ENCODE measurements at places on chromosomes 16 and 17. TPM values are rescaled to one million over a fixed set of nuclear protein-coding genes. Genes with fewer than 3 reads are reported as not detected.

DNA sequence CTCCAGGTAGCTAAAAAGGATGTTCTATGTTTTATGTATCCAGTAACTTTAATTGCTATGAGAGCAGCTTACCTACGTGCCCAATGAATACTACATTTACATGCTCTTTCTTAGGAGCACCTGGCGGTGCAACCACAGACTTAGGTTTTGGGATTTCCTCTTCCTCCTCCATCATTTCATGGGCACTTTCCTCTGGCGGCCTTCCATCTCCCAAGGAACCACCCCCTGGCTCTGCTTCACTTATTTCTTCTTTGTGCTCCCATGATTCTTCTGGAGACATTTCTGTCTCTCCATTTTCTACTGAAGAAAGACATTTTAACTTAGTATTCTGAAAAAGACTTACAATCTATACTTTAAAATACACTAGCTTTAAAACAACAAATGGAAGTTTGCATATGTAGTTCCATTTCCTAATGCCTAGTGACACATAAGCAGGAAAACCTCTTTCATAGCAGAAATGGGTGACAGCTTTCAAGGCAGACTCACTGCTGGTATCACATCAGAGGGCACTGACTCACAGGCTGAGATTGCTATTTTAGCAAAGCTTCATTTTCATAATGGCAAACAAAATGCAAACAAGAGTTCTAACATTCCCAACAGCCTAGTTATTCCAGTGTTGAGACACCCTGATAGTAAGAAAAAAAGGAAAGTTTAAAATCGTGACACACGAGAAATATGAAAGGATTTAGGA, 19.1 kb downstream of the GSPT1 start:
- DNase-seq = no peak

DNA sequence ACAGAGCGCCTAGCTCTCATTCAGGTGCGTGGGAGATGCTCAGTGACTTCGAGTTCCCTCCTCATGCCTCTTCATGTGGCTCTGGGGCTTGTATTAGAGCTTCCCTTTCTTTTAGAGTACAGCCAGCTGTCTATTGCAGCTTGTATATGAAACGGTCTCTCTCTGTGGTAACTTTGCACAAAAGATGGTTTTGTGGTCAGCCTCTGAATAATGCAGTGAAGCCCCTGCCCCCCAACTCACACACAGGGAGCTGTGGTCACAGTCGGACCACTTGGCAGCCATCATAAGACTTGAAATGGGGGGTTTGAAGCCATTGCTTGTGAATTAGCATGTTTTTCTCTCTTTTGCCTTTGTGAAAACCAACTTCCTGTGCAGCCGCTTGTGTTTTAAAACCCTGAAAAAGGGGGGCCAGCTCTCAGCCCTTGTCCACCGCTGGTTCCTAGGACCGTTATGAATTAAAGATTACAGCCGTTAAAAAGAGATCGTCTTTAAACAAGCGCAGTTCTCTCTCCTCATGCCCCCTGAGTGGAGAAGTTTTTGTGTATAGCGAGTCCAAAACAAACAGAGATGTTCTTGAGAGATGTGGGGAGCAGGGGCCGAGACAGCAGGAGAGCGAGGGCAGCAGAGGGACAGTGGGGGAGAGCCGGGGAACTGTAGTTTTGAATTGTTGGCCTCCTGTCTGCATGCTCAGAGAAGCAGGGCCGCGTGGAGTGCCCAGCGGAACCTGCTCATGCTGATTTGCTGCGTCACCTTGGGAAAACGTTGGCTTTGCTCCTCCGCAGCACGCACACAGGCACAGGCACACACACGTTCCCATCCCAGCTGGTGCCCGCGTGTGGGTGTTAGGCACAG, 199.0 kb downstream of the MSI2 start:
- no peak for DNase-seq

DNA sequence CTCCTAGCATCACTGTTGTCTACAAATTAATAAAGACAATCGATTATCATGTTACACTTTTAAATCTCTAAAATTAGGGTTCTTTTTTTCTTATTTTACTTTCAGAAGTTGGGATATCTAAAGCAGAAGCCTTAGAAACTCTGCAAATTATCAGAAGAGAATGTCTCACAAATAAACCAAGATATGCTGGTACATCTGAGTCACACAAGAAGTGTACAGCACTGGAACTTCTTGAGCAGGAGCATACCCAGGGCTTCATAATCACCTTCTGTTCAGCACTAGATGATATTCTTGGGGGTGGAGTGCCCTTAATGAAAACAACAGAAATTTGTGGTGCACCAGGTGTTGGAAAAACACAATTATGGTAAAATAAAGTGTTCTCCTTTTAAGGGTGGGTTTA, 2.4 kb downstream of the RAD51C start:
- DNase-seq = no peak

ANKRD13B gene
- total RNA-seq = 3.8 TPM

ITGAX gene
- 3.8 TPM for total RNA-seq

DNA sequence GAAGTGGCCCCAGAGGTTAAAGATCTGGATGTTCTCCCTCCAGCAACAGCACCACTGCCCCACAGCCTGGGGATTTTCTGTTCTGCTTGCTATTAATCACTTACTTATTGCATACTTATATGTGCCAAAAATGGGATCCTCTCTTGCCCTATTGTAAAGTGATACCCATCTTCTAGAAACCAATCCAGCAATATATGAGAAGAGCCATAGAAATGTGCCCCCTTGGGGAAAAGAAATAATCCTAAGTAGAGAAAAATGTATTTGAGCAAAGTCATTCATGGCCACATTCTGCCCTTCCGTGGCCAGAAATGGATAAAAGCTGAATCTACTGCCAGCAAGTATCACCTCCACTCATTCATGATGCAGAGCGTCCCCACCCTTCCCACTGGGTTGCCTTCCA, 20.9 kb downstream of the SOST start:
- DNase-seq = no peak

SLC6A2 gene
- 0.31 TPM for total RNA-seq

DNA sequence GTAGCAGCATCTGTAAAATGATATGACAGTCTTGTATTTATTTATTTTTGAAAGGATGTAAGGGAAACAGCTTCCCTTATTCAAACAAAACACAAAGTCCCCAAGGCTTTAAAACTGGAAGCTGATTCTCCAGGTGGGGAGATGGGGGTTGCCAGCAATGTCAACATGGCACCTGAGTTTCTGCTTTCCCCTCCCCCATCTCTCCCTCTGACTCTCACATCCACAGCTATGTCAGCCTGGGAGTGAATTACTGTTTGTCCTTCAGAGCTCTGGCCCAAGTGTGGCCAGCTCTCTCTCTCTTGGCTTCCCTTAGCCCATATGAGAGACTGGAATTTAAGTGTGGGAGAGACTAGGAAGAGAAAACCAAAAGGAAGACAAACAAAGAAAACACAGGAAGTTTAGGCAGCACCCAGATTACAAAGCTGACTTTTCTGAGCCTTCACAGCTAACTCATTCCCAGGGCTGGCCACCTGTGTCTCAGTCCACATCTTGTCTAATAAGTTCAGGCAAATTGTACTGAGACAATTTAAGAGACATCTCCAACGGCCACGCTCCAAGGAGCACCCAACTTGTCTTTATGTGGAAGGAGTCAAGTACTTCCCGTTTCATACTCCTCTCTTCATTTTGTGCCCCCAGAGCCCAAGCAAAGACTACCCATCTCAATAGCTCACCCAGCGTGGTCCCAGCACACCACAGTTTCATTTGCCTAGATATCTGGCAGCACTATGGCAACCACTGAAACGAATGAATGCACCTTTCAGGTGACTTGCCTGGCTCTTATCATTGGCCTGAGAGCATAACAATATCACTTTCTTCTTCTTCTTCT, 69.2 kb downstream of the SOX9 start:
- no peak for DNase-seq

DNAAF1 gene
- total RNA-seq = 0.09 TPM

GRCh38 chr17:3036800-3037199, 26.6 kb downstream of the OR1D5 start:
- no peak for DNase-seq

- no peak for DNase-seq
Measured at GRCh38 chr16:4016005-4016352, 100.3 kb downstream of the ADCY9 start.

GRCh38 chr16:12964461-12964860, 63.1 kb downstream of the SHISA9 start:
- DNase-seq = no peak

- no peak for DNase-seq
Measured at GRCh38 chr16:86002178-86002900, 103.4 kb downstream of the IRF8 start.

DNA sequence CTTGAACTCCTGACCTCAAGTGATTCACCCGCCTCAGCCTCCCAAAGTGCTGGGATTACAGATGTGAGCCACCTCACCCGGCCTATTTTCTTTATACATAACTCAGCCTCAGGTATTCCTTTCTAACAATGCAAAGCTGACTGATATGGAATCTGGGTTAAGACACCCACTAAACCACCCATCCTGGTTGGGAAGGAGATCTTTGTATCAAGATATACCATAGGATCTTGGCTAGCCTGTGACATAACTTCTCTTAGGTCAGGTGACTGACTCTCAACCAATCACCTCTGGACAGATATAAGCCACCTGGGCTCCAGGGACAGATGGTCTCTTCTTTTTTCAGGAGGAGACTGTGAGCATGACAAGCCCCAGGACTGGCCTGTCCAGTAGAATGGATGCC, 51.2 kb upstream of the NKD1 start:
- no peak for DNase-seq

NT5M gene
- 1.6 TPM for total RNA-seq
